Liver (tissue), 10 donors: ENCODE measurements at places on chromosomes 11 and 22. TPM values are rescaled to one million over a fixed set of nuclear protein-coding genes. Genes with fewer than 3 reads are reported as not detected.

The GP1BB gene
- total RNA-seq, result 5.7 TPM

The TSPAN4 gene
- total RNA-seq, result 35.6 TPM

The PLAAT2 gene
- not detected for total RNA-seq

The CD6 gene
- total RNA-seq, result 0.59 TPM

The SCT gene
- not detected for total RNA-seq

The TOMM22 gene
- 20.2 TPM for total RNA-seq

The RFPL3 gene
- total RNA-seq, result not detected

The SPI1 gene
- 14.2 TPM for total RNA-seq

The TMPRSS6 gene
- 47.1 TPM for total RNA-seq

The PLCB3 gene
- 7.7 TPM for total RNA-seq

The SERHL2 gene
- 0.59 TPM for total RNA-seq

The SCGB2A2 gene
- total RNA-seq, result not detected

The ANO5 gene
- 4.5 TPM for total RNA-seq

The GPR83 gene
- 0.05 TPM for total RNA-seq

The C11orf21 gene
- total RNA-seq, result 0.67 TPM

The TREH gene
- total RNA-seq, result not detected

The CASP5 gene
- 0.75 TPM for total RNA-seq

The MRGPRX3 gene
- total RNA-seq, result not detected
